ENCODE measurements at places on chromosomes 16 and 17. TPM values are rescaled to one million over a fixed set of nuclear protein-coding genes. Genes with fewer than 3 reads are reported as not detected.

Gene CCL22
- total RNA-seq = 1.5 TPM

Gene DDX5
- total RNA-seq = 532 TPM

Gene NKD1
- 2.8 TPM for total RNA-seq

Gene DOC2A
- total RNA-seq = 0.42 TPM

Gene PIPOX
- total RNA-seq = 3.7 TPM

Gene VAT1
- total RNA-seq = 199 TPM

Gene RPH3AL
- 12.4 TPM for total RNA-seq

Gene ARL16
- 35.5 TPM for total RNA-seq

Gene TERB1
- total RNA-seq = not detected

All from suprapubic skin (tissue), 4 donors.